ENCODE measurements at places on chromosomes 5 and 9.

DNA sequence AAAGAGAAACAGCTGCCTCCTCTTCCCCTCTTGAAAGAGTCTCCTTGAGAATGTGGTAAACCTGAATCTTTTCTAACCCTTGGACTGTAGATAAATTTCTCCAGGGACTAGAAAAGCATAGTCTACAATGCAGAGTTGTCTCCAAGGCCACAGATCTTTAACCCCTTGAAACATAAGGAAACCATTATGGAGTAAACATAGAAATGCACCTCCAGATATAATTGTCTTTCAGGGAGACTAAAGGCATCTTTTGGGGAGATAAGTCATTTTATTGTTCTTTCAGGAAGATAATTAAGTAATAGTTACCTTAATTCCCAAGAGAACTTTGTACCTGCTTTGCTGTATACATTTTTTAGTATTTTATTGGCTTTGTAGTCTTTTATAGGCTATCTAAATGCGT lies 373.6 kb upstream of the GRIA1 start:
- DNase-seq, result no peak

DNA sequence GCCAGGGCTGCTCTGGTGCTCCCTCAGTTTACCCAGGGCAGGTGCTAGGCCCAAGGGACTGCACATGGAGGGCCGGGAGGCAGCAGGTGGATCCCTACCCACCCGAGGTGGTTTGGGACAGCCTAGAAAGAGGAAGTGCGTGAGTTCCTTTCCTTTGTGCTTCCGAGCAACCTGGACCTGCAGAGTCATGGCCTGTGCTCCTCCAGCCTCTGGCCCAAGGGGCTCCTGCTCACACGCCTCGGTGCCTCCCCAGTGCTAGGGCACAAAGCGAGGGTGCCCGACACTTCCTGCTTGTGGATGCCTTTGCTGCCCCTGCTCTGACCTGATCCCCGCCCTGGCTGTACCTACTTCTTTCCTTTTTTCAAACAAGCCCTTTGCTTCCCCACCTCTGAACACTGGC lies 79.3 kb downstream of the RXRA start:
- no peak for DNase-seq

GRCh38 chr5:143470120-143470519 lies 66.6 kb upstream of the NR3C1 start:
- DNase-seq, result no peak

GRCh38 chr9:131774636-131775035 lies 34.8 kb upstream of the RAPGEF1 start:
- DNase-seq, result no peak

DNA sequence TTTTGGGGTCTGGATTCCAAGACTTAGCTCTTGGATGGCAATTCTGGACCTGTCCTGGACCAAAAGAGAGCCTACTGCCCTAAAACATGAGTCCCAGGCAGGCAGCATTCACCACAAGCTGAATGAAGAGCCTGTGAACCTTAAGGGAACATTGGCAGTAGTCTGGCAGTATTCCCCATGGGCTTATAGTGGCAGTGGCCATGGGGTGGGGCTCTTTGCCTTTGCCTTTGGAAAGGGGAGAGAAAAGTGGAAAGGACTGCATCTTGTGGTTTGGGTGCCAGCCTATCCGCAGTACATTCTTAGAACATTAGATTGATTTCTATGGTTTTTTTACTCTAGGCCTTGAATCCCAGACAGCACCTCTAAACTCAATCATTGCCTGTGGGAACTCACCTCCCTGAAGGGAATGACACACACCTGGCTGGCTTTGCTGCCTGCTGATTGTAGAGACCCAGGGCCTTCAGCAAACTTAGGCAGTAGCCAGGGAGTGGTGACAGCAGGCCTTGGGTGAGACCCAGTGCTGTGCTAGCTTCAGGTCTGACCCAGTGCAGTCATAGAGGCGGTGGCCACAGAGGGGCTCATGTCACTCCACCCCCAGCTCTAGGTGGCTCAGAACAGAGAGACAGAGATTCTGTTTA lies 216.3 kb downstream of the CETN3 start:
- DNase-seq, result no peak

DNA sequence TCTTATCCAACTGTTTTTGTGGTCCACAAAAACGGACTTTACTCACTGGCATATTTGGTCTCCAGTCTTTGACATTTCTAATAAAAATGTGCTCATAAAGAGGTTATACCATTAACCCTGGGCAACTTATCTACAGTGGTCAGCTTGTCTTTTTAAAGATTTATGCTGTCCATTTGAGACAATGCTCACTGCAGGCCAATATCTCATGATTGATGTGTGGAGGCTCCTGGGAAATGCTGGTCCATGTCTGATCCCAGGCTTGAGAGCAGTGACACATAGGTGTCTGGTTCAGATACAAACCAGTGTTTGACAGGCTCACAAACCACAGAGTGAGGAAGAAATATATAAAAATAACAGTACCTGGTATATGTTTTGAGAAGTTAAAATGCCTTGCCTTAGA lies 180.7 kb downstream of the TARS1 start:
- DNase-seq, result no peak

- DNase-seq, result no peak
These were observed 41.1 kb downstream of the NFX1 start for GRCh38 chr9:33331377-33331891.

- no peak for DNase-seq
These were observed 115.4 kb upstream of the GNA14 start for GRCh38 chr9:77763566-77763965.

DNA sequence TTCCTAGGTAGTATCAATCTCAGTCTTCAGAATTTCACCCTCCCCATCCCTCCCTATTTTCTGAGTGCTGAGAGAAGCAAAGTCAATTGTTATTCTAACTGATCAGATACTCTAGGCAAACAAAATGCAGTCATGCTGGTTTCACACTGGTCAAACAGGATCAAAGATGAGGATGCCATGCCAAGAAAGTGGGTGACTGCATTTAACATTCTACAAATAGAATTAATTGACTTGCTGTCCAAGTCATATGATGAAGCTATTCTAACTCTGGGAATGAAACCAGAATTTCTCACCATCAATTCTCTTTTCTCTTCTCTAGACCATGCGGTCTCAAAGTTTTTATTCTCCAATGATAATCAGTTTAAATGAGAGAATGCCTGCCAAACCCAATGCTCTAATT lies 112.5 kb downstream of the CTNND2 start:
- DNase-seq, result peak; percentile 24

GRCh38 chr9:135728436-135729110 lies 26.6 kb downstream of the KCNT1 start:
- no peak for DNase-seq

All from T47D (cell line).